ENCODE measurements at places on chromosomes 5 and 9.
A peak's percentile ranks its signal among the peaks of the same experiment; 100 is the strongest.

- peak; percentile 11 for DNase-seq
These were observed 200.0 kb downstream of the ATP10B start for GRCh38 chr5:160651692-160652645.

DNA sequence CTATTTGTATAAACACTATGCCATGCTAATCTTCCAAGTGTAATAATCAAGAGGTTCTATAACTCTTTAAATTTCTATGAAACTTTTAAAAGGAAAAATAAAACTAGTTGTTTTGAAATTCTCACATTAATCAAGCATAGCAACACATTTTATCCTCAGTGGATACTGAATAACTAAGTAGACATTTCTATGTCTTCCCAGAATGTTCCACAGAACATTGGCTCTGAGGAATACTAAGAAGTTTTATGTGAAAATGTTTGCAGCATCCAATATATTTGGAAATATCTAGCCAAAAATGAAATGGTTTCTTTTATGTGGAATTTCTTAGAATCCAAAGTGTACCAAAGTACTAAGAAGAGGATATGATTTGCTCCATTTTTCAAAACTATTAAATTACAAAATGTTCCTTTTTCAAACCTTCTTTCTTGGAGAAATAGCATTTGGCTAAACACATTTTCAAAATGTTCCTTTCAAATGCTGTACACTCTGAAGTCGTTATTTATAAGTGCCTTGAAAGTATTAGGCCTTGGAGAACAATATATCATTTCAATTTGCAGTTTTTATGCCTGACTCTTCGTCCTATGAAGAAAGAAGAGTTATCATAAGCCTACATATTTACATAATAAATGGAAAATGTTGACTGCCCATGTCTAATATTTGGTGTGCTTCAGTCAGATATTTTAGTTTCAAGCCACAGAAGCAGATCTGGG lies 175.6 kb upstream of the COX7C start:
- DNase-seq: no peak

GRCh38 chr9:22079873-22080341 lies 70.8 kb upstream of the CDKN2B start:
- DNase-seq: no peak

DNA sequence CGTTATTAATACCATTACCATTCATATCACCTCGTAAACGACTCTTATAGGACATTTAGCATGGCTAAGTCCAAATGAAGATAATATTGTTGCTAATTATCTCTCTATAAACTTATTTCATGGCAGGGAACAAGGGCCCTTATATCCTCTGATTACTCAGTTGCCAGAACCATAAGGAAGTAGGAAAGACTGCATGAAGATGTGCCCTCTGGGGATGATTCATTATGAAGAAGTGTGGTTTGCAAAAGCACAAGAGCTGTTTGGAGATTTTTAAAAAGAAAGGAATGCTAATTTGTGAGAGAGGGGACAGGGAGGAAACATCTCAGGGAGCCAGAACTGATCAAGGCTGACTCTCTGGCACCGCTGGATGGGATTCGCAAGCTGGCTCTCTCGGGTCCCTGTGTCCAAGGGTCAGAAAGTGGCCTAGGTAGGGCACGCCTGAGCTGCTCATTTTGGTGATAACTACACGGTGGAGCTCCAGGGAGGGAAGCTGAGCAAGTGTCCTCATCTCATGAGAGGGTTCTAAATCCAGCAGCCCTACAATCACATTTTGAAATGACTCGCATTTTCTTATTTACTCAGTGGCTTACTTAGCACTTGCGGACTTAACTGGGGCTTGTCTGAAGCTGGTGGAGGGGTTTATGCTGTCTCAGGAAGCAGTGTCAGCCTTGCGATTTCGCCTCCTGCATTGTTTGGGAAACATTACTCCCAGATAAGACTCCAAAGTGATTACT lies 136.8 kb downstream of the C5orf15 start:
- DNase-seq: no peak

DNA sequence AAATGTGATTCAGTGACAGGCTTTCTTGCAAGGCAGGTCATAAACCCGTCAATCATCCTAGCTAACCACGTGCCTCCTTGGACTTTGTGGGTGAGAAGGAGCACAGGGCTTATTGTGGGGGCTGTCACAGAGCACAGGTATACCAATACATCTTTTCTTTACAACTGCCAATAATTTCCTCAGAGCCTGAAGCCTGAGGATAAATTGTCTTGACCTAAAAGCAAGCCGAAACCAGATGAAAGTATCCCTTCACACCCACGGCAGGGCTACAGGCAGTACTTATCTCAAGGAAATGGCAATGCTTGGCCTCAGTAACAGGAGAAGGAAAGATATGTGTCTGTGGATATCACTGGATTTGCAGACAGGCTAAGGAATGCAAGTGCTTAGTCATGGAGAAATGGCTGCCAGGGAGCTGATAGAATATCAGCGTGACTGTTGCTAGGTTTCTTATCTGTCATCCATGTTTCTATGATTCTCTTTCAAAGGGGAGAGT lies 90.3 kb upstream of the ZNF366 start:
- no peak for DNase-seq

GRCh38 chr5:55227664-55228430 lies 732 bp upstream of the MCIDAS start:
- no peak for DNase-seq

DNA sequence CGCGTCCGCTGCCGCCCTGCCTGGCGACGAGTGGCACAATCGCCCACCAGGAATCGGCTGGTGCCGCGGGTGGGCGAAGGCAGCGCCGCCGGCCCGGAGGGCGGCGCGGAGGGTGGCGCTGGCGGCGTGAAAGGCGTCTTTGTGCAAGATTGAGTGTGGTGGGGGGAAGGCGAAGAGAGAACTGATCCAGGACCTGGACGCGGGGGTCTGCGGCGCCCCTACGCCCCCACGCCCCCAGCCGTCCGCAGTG lies 4.6 kb upstream of the RGMB start:
- no peak for DNase-seq

DNA sequence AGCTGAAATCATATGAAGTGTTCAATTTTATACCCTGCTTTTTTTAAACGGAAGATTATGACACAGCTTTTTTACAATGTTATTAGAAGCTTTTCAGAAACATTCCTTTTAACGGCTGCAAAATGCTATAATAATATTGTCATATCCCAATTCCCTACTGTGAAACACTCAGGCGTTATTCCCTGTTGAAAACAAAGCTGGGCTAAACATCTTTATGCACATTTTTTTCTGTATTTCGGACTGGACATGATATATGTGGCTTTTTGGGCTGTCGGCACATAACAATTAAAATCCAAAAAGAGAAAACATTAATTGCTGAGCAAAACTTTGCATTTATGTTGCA lies 12.0 kb upstream of the CTSL start:
- no peak for DNase-seq

- DNase-seq: no peak
These were observed 100.0 kb downstream of the GDNF start for GRCh38 chr5:37739817-37740261.

DNA sequence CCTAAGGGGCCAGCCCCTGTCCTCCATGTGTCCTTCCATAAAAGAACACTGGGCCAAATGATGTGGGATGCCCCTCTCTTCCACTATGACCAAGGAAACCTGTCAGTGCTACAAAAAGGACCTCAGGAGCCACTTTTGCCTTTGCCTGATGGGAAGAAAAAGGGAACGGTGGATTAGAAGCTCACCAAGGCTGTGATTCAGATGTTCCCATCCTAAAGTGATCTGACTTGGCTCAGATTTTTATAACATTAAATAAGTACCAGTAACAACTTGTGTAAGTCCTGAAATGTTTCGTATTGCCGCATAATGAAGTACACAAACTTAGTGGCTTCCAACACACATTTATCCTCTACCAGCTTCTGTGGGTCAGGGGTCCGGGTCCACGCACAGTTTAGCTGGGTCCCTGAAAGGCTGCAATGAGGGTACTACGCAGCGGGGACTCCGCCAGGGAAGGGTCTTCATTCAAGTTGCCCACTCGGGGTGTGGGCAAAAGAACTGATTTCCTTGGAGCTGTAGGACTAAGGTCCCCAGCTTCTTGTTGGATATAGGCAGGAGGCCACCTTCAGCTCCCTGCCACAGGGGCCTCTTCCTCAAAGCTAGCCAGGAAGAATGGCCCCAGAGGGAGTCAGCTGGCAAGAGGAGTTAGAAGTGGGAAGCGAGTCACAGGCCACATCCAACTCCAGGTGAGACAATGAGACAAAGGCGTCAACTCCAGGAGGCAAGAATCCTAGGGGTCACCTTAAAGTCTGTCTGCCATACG lies 60.4 kb downstream of the RAPGEF1 start:
- DNase-seq: no peak

- no peak for DNase-seq
These were observed 27.6 kb upstream of the TSLP start for GRCh38 chr5:111043712-111044506.

DNA sequence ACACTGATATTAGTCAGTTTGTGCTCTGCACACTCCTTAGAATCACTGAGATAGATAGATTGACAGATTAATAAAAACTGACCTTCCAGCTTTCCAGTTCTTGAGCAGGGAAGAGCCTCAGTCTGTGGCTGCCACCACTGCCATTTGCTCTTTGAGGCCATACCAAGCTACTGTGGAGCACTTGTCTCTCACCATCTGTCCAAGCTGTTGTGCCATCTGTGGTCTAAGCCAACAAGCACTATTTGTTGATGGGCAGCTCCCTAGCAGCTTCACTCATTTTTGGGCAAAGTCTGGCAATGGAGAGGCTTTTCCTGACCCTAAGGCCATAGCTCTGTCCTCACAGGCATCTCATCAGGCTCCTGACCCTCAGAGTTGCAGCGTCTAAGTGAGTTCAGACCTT lies 30.4 kb downstream of the HTR1A start:
- no peak for DNase-seq

DNA sequence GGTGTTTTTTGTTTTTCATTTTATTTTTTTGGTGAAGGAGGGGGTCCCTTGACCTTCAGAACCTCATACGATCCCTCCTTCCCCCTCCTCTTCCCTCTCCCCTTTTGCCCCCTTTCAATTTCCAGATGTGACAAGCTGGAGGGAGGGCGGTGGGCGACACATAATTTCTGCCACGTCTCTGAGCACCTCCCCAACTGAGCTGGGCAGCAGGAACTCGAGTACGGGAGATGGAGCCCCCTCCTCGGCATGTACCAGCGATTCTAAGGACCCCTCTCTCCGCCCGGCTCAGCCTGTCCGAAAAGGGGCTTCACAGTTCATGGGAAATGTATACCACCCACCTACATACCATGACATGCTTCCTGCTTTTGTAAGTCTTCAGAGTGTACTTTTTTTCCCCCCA lies 52.4 kb downstream of the PRRC2B start:
- DNase-seq: no peak

- DNase-seq: no peak
These were observed 33.0 kb downstream of the FAM240B start for GRCh38 chr9:38686933-38687332.

- no peak for DNase-seq
These were observed 18.5 kb upstream of the ZDHHC12 start for GRCh38 chr9:128742401-128742800.

GRCh38 chr9:87035879-87036278 lies 88.6 kb upstream of the GAS1 start:
- DNase-seq: no peak

DNA sequence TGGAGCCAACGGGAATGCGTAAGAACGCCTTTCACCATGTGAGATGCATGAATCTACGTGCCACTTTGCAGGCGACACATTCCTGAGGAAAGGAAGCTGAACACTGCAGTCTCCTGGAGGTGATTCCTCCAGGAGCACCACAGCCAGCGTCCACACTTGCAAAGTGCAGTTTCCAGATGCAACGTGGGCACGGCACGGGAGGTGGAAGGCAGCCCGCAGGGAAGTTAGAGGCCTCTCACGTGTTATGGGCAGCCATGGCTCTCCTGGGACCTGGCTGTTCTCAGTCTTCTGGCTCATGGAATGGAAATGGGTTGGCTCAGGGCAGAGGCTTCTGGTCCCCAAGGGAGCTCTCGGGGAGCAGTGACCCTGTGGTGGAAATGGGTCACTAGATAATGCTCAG lies 381.0 kb upstream of the IRX4 start:
- no peak for DNase-seq

DNA sequence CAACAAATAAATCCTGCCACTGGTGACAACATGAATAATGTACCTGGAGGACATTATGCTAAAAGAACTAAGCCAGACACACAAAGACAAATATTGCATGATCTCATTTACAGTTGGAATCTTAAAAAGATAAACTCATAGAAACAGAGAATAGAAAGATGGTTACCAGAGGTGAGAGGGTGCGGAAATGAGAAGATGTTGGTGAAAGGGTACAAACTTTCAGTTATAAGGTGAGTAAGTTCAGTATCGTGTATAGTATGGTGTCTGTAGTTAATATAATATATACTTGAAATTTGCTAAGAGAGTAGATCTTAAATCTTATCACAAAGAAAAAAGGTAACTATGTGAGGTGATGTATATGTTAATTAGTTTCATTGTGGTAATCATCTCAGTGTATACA lies 63.3 kb downstream of the PRRC1 start:
- DNase-seq: no peak

- DNase-seq: no peak
These were observed 3.7 kb downstream of the PRDM6 start for GRCh38 chr5:123092696-123093095.

- no peak for DNase-seq
These were observed 54.7 kb upstream of the TSLP start for GRCh38 chr5:111016801-111017200.

GRCh38 chr5:125639858-125640257 lies 783.4 kb upstream of the GRAMD2B start:
- DNase-seq: no peak

- no peak for DNase-seq
These were observed 443.8 kb upstream of the ST8SIA4 start for GRCh38 chr5:101346906-101347305.

DNA sequence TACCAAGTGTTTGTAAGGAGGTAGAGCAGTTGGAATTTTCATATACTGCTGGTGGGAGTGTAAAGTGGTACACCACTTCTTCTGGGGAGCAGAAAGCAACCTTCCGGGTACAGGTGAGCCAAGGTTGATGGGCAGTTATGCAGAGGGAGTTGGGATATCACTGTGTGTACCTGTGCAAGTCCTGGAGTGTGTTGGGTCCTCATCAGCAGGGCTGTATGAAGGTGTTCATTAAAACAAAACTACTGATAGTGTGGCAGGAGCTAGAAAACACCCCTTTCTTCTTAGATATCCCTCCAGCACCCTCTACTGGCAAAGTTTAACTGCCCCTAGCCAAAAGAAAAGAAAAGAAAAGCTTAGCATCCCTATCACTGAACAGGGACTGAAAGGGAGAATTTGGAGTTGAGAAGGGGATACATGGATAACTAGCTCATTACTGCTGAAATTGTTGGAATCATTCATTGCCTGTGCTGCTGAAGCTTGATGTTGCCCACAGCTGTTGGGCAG lies 10.7 kb downstream of the MARCHF6 start:
- peak; percentile 23 for DNase-seq

DNA sequence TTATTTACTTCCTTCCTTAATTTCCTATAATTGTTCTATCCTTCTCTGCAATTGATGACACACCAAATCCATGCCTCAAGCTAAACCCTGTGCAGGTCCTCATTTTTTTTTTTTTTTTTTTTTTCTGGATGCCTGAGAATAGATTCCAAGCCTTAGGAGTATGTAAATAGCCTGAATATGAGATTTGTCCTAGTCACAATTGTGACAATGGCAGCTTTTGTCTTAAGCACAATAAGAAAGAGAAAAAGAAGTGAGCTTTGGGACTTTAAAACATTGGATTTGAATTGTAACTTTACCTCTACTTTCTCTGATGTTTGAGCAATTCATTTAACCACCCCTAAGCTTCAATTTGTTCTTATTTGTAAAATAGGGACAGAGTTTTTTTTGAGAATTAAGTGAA lies 280.5 kb downstream of the TUSC1 start:
- DNase-seq: no peak

- no peak for DNase-seq
These were observed 16.1 kb downstream of the FBP1 start for GRCh38 chr9:94623253-94623652.
